Fibroblast of lung (primary cell): ENCODE measurements at places on chromosomes 5 and 9.

DNA sequence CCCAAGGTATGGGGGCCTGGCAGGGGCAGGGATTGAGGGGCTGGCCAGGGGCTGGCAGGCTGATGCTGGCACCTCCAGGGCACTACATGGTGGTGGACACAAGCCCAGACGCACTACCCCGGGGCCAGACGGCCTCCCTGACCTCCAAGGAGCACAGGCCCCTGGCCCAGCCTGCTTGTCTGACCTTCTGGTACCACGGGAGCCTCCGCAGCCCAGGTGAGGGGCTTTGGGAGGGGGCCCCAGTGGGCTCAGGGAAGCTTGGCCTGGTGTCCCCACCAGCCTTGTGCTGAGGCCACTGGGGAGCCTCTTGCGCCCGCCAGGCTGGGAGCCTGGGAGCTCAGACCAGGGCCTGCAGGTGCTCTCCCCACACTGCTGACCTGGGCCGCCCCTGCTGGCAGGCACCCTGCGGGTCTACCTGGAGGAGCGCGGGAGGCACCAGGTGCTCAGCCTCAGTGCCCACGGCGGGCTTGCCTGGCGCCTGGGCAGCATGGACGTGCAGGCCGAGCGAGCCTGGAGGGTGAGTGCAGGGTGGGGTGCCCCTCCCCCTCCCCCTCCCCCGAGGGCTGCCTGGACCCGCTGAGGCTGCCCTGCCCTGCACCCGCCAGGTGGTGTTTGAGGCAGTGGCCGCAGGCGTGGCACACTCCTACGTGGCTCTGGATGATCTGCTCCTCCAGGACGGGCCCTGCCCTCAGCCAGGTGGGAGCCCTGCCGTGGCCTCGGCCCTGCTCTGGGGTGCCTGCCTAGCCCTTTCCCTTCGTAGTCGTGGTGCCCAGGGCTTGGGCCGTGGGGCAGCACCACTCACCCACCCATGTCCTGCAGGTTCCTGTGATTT is 5.7 kb downstream of the MAMDC4 start:
- DNase-seq, result no peak

GRCh38 chr5:2557435-2557834 is 194.0 kb downstream of the IRX2 start:
- no peak for DNase-seq

GRCh38 chr5:53792338-53792737 is 231.9 kb downstream of the NDUFS4 start:
- no peak for DNase-seq

DNA sequence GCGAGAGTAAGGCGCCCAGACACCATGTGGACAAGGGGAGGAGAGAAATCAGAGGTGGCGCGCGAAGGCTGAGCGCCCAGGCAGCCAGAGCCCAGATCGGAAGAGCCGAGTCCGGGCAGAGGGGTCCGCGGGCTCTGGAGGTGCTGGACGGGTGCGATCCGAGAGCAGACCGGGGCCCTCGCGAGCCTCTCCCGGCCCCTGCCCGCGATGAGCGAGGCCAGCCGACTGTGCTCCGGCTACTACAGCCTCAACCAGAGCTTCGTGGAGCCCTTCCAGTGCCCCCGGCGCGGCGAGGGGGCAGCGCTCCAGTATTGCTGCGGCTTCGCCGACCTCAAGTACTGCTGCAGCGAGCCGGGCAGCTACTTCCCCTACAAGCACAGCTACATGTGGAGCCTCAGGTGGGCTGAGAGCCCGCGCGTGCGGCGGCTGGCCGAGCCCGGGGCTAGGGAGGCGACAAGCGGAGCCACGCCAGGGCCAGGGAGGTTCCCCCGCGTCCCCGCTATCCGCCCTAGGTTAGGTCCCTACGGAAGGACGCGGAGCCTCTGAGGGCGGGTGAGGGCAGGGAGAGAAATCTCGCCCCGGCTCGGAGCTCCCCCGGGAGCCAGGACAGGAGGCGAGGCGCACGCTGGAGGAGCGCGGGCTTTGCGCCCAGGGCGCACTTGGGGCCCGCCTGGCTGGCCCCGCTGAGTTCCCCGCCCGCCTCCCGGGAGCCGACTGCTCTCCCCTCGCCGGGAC is at the start of gene SHISAL2B:
SHISAL2B (plus strand) TSS at position 87 of the 735 bp plus-strand sequence; CDS start at position 208, 121 bp downstream.
- DNase-seq, result peak; percentile 40

DNA sequence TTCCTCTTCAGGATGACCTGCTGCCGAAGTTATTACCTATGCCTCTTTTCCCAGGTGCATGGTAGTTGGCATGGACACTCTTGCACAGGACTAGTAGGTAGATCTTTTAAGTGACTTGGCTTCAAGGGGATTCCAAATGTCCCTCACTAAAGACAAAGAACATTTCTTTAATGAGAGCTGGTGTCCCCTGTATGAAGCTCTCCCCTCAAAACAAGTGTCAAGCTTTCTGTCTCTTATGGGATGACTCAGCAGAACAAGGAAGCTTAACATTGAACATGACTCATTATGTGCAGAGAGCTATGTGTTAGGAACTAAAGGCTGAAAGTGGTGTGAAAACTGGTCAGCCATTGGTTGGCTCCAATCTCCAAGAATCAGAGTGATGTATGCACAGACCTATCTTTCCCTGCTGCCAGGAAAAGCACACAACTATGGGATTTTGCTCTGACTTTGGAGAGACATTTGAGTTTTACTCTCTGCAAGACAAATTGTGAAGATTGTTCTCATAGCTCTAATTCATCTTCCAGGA is 120.5 kb downstream of the PRDM6 start:
- DNase-seq, result peak; percentile 93

GRCh38 chr5:7078101-7078500 is 317.8 kb upstream of the ADCY2 start:
- DNase-seq, result no peak
